ENCODE measurements at places on chromosomes 3 and 15. TPM values are rescaled to one million over a fixed set of nuclear protein-coding genes. Genes with fewer than 3 reads are reported as not detected.
A peak's percentile ranks its signal among the peaks of the same experiment; 100 is the strongest.

DNA sequence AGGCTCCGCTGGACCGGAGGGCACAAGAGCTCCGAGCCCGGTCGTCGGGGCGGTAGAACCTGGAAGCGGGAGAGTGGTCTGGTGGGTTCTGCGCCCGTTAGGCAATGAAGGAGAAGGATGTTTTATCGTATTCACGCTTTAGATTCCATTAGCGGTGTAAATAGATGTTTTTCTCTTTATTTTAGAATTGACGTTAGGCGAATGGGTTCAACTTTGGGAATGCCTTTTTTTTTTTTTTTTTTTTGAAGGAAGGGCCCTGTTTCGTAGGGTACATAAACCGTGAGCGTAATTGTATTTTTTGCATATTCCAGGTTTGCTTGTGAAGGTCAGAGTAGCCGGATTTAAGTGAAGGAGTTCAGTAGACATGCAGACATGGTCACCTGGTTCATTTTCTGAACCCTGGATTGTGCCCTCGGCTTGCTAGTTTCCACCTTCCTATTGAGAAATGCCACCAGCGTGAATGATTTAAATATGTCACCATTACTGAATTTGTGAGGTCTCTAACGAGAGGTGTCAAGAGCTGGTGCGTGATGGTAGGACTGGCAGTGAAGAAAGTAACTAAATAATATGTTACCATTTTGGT lies 808 bp downstream of the RBM6 start:
- DNase-seq: no peak

- DNase-seq: peak; percentile 64
These were observed 5.8 kb upstream of the ATP11B start for GRCh38 chr3:182787302-182788036.

The RASSF1 gene
- total RNA-seq: 17.4 TPM

DNA sequence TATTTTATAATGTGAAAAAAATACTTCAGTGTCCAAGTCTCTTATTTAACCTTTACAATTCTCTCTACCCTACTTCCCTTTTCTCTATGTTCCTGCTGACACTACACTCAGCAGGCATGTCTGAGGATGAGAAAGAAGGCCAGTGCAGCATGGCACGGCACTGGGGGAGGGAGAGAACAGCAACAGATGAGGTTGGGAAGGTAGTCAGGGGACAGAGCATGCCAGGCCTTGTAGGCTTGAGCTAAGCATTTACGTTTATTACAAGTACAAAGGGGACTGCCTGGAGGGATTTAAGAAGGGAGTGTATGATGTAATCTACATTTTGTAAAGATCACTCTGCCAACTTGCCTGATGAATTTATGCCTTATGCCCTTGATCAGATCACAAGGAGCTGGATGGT lies 117.3 kb upstream of the WNT5A start:
- DNase-seq: no peak

- no peak for DNase-seq
These were observed 52.0 kb upstream of the DLG1 start for GRCh38 chr3:197350446-197350845.

GRCh38 chr3:17709236-17709810 lies 33.1 kb downstream of the TBC1D5 start:
- no peak for DNase-seq

DNA sequence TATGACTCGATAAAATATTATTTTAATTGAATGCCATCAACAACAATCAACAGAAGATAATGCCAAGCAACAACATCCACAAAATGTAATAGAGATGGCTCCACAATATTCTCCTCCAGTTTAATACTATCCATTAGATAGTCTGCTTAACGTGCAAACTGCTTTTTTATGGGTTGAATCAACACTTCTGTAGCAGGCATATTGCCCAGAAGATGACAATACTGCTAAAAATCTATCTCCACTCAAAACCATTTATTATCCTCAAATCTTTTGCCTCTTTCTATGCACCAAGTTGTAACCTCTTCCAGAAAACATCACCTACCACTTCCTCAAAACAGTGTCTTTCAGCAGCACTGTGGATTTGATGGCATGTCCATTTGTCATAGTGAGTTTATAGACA lies 295.7 kb upstream of the LMCD1 start:
- DNase-seq: no peak

GRCh38 chr15:66758844-66759243 lies 56.8 kb downstream of the SMAD6 start:
- no peak for DNase-seq

DNA sequence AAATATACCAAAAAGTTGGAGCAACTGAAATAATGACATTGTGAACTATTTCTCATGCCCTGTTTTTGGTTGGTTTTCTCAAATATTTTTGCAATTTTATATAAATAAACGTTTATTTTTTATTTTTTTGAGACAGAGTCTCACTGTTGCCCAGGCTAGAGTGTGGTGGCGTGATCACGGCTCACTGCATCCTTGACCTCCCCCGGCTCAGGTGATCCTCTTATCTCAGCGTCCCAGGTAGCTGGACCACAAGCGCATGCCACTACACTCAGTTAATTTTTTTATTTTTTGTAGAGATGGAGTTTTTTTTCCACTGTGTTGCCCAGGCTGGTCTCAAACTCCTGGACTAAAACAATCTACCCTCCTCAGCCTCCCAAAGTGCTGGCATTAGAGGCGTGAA lies 45.6 kb downstream of the YEATS2 start:
- DNase-seq: no peak

GRCh38 chr15:86645925-86646500 lies 566.3 kb downstream of the AGBL1 start:
- no peak for DNase-seq

- no peak for DNase-seq
These were observed 106.3 kb downstream of the C3orf70 start for GRCh38 chr3:185046603-185047002.

The PLXND1 gene
- 22.5 TPM for total RNA-seq

The GSK3B gene
- total RNA-seq: 39.7 TPM

DNA sequence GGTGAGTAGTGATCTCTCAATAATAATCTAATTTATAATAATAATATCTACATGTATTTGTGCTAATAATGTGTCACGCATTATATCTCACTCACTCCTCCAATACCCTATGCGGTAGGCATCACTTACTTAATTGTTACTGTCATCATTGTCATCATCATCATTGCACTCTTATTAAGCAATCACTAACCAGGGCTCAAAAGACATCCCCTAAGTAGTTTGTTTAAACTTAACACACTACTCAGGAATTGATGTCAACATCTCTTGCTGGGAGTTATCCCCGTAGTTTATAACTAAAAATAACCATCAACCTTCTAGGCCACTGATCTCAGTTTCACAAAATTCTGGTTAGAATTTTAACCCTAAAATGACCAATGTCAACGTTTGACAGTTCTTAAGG lies 56.8 kb upstream of the ICE2 start:
- DNase-seq: peak; percentile 64

The WDR49 gene
- total RNA-seq: not detected

- DNase-seq: no peak
These were observed 7.3 kb downstream of the MCTP2 start for GRCh38 chr15:94238539-94239118.

DNA sequence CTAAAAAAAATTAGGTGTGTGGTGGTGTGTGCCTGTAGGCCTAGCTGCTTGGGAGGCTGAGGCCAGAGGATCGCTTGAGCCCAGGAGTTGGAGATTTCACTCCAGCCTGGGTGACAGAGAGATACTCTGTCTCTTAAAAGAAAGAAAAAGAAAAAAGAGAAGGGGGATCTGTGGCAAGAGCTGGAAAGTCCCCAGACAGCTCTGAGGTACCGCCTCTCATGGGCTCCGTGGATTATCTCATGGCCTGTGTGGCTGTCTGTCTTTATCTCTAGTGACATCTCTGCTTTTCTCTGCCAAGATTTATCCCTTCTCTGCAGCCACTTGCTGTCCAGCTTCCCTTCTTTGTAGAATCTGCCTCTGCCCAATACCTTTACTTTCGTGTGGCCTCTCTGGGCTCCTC lies 5.7 kb downstream of the EXOSC7 start:
- DNase-seq: no peak

DNA sequence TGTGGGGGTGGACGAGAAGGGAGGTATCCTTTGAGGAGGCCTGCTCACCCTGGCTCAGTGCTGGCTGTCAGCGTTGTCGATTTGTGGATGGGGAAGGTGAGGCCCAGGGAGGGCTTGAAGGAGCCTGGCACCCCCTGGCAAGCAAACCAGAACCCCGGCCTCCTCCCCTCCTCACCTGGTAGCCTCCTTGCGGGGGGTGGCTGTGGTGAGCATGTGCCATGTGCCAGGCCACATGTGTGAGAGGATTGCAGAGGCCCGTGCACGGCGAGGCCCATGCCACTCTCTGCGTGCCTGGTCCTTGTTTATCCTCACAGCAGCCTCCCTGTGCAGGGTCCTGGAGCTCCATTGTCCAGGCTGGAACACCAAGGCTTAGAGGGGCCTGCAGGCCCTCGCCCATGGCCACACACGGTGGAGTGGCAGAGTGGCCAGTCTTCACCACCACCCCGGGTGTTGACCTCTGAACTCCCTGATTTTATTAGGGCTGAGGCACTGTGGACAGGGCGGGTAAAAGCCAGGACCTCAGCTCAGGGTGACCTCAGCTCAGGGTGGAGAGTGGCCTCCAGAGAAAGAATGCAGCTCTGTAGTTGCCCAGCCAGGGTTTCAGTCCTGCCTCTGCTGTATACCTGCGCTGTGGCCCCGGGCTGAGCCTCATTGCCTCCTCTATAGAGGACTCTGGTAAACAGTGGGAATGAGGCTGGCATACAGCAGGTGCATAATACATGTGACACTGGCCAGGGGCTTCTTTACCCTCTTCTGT lies 29.1 kb downstream of the HDAC11 start:
- DNase-seq: no peak

- DNase-seq: no peak
These were observed 194.9 kb downstream of the FOXP1 start for GRCh38 chr3:71388535-71389120.

GRCh38 chr15:44656298-44656697 lies 7.2 kb downstream of the SPG11 start:
- DNase-seq: no peak

DNA sequence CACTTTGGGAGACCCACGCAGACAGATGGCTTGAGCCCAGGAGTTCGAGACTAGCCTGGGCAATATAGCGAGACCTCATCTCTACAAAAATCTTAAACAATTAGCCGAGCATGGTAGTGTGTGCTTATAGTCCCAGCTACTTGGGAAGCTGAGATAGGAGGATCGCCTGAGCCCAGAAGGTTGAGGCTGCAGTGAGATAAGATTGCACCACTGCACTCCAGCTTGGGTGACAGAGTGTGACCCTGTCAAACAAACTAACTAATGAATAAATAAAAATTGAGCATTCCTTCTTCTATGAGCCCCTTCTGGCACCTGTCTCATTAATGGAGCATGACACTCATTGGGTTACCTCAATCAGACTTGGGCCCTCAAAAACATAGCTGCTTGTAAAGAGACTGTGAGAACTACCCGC lies 7.5 kb downstream of the ZDHHC3 start:
- DNase-seq: no peak

The GLDN gene
- under 0.01 TPM for total RNA-seq
